ENCODE measurements at places on chromosomes 16 and 17.

GRCh38 chr16:87060034-87060986 lies 256.9 kb downstream of the C16orf95 start:
- peak; percentile 36 for DNase-seq

- DNase-seq = no peak
These were observed 28.4 kb downstream of the LRRC75A start for GRCh38 chr17:16463358-16464302.

DNA sequence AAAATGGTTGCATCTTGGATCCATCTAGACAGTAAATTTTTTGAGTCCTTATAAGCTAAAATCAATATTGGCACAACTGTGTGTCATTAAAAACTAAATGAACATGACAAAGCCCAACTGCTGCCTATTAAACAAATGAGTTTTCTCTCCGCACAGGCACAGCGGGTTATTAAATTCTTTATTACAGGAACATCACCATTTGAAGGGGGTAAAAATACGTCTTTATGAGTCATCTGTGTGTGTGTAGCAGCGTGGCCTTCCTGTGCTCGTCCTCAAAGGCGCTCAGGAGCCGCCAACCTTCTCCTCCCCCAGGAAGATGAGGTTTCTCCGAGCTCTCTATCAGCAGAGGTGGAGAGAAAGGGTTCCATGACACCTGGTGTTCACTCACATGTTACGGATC lies 62.6 kb upstream of the SDK2 start:
- no peak for DNase-seq

DNA sequence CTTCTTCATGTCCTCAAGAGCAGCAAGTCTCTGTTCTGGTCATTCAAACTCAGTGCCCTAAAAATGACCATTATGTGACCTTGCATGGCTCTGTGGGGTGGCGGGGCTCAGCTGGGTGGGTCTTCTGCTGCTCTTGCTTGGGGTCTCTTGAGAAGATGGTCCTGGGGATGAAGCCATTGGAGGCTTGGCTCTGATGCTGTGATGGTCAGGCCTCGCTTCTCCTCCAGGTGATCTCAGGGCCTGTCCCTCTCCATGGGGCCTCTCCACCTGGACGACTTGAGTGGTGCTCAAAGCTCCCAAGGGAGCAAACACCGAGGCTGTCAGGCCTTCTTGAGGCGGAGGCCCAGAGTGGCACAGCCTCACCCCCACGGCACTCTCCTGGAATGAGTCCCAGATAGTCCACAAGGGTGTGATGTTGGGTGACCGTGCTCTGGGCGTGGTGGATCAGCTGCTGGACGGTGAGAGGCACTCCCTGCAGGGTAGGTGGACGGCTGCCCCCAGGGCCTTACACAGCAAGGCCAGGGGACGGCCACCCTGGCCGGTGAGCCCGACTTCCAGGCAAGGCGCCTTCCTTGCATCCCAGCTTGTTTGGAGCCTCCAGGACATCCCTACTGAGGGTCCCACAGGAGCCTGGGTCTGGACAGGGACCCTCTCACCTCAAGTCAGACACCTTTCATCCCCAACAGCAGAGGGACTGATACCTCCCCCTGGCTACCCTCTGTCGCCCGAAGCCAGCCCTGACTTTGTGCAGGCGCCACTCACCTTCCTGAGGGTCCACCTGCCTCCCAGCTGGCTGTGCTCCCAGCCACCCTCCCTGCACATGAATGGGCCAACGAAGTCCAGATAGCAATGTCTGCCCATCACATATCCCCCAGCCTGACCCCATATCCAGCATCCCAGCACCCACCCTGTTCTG lies 48.7 kb downstream of the USP22 start:
- no peak for DNase-seq

- peak; percentile 63 for DNase-seq
These were observed 16.2 kb upstream of the PVALEF start for GRCh38 chr17:81148986-81149533.

GRCh38 chr16:77288222-77288621 lies 89.0 kb downstream of the SYCE1L start:
- DNase-seq = no peak

DNA sequence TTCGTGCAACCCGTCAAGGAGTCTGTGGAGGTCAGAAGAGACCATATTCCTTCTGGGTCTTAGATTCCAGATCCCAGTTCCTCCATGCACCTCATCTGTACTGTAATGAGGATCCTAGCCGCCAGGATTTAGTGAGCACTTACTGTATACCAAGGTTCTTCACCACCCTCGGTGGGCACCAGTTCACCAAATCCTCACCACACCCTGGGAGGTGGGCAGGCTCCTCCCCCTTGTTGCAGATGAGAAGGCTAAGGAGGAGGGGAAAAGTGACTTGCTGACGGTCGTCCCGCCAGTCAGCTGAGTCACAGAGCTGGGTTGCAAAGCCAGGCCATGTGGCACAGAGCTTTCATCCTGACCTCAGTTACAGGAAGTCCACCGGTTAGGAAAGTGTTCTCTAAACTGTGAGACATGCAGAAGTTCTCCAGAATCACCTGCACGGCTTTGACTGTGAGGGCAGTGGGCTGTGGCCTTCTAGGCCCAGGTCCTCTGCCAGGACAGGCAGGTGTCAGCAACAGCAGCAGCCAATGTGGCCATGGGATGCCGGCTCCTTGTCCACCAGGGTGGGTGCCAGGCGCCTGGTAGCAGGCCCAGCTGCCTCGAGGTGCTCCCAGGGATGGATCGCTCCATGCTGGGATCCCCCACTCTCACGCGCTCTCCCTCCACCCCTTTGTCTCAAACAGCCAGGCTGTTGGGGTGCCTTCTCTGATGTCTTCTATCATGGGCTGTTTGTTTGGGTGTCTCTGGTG lies 240.3 kb upstream of the GSE1 start:
- peak; percentile 85 for DNase-seq

GRCh38 chr17:73729101-73729500 lies 84.9 kb upstream of the SDK2 start:
- DNase-seq = no peak

- DNase-seq = peak; percentile 83
These were observed 25.3 kb upstream of the FAAP100 start for GRCh38 chr17:81577278-81578000.

DNA sequence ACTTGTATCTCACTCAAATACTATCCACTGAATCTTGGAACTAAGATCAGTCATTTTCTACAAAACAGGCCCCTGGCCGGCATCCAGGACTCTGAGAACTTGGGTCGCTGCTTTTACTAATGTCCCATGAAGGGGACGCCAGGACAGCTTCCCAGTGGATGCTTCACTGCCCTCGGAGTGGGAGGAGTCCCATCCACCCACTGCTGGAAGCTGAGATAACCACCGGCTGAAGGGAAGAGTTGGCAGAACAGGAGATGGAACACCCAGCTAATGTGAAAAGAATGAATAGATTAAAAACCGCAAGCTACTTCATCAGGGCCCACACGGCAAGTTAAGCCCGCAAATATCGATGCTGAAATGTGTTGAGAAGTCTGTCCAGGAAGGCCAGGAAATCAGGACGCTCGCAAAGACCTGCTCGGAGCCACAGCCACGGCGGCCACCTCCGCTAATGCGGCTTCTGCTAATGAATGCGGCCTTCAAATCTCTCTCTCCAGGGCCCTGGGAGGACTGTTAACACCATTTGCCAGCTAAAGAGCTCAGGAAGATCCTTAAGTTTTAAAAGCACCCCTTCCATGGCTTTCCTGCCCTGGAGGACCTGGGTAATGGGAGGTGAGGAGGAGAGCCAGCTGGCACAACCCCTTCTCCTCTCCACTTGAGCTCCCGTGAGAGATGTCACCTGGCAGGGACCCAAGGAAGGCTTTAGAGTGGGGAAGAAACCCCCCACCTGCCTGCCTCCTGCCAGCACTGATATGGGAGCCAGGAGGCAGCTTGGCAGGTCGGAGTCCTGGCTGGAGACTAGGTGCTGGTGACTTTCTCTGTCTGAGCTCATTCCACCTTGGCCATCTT lies 226.6 kb upstream of the RPL38 start:
- DNase-seq = no peak

DNA sequence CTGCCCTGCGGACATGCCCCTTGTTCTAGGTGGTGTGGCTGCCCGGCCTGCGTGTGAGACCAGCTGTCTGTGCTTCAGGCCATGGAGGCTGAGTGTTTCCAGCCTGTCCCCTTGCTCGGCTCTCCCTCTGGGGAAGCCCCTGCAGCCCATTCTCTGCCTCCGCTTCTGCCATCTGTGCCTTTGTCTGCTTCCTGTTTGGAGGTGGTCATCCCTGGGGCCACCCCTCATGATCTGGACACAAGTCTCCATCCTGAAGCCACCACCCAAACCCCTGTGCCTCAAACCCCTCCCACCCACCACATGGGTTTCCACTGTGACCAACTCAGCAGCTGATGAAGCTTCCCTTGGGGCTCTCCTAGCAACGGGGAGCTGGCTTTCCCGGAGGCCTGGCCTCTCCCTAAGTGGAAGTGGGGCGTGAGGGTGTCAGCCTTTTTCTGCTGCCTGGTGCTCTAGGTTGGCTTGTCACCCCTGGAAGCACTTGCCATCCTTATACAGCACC lies 184.9 kb downstream of the SEC14L1 start:
- peak; percentile 79 for DNase-seq

GRCh38 chr16:86732621-86733295 lies 154.4 kb downstream of the FOXL1 start:
- DNase-seq = no peak
